ENCODE measurements at places on chromosomes 2 and 18.
A peak's percentile ranks its signal among the peaks of the same experiment; 100 is the strongest.

- DNase-seq, result no peak
Observed at GRCh38 chr18:36522509-36522908, 225.0 kb downstream of the FHOD3 start.

GRCh38 chr2:131431336-131431735, 44.6 kb upstream of the TUBA3D start:
- DNase-seq, result no peak

DNA sequence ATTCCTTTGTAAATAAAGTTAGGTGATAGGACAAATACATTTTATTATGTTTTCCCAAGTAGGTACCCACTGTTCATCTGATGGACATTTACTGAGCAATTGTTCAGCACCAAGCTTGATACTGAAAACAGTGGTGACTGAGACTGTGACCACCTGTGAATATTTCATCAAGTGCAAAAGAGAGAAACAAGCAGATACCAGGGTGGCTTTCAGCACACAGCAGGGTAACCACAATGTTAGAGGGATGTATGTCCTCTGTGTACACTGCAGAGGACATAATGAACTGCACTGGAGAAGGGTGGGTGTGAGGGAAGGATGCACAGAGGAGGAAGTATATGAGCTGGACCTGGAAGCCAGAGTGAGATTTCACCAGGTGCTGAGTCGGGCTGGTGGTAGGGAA, 411.8 kb downstream of the RAD51AP2 start:
- DNase-seq, result no peak

GRCh38 chr2:67057901-67058703, 339.0 kb upstream of the ETAA1 start:
- no peak for DNase-seq

DNA sequence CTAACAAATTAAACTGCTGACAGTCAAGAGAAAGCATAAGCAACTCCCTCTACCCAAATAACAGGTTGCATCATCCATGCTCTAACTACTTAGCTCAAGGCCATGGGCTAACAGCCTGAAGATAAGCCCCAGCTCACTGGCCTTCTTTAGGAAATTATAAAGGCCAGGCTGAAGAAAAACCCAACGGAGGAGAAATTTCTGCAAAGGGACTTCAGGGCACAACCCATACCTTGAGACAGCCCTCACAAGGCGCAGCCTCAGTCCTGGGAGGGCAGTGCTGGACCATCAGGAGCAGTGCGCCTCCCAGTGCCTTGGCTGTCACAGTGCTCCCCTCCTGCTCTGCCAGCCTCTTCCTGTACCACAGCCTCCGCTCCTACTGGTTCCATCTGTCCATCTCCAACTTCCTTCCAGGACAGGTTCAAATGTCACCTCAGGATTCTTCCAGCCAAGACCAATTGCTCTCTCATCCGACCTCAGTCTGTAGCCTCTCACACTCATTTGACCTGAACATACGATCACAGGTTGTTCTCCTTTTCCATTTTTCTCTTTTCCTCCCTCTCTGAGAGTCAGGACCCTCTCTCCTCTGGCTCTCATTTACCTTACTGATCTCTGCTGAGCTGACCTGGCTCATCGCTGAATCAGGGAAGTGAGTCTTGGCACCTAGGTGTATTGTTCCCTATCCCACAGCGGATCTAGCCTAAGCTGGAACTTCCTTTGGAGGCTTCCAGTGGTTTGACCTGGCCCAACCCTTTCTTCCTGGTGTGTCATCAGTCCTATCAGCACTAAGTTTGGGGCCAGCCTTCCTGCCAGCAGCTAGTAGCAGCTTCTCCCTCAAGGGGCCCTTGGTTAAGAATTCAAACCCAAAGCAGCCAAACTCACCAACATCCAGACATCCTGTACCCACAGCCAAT, 1.9 kb downstream of the MCFD2 start:
- no peak for DNase-seq

DNA sequence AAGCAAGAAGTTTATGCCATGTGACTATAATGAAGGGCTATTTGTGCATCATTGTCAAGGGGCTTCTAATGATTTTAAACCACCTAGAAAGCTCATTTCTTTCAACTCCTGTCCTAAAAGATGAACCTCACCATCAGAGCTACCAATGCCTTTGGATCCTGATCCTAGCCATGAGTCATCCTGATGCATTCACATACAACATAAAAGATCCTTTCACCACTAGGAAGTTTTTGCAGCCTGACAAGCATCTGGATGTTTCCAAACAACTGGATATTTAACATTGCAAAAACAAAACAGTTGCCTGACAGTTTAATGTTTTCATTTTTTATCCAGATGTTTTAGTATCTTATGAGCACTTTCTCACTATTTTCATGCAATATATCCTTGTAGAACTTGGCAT, 425.3 kb downstream of the MBD2 start:
- DNase-seq, result no peak

GRCh38 chr18:32891130-32891529, 118.3 kb upstream of the KLHL14 start:
- no peak for DNase-seq

GRCh38 chr2:62266433-62267038, 70.6 kb downstream of the B3GNT2 start:
- no peak for DNase-seq

DNA sequence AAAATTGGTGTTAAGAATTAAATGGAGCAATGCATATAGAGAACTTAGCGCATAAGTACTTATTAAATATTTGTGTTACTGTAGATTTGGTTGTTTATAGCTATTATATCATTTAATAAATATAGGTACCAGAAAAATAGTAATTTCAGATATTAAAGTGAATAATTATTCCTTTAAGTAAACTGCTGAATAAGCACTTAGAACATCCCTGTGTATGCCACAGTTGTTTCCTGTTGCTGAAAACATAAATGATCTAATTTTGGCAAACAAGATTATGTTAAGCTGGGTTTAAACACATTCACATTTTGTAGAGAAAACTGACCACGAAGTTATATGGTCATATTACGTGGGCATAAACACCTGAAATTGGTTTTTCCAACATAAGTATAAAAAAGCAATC, 388.0 kb upstream of the ZNF804A start:
- no peak for DNase-seq

DNA sequence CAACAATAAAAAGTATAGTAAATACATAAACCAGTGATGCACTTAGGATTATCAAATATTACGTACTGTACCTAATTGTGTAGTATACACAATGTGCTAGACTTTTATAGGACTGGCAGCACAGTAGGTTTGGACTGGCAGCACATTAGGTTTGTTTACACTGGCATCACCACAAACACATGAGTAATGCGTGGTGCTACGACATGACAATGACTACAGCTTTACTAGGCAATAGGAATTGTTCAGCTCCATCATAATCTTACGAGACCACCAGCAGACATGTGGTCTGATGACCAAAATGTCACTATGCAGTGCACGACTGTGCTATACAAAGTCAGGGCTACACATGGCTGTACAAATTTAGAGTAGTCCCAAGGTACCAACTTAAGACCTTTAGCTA, 2.3 kb downstream of the MBOAT2 start:
- DNase-seq, result no peak

GRCh38 chr18:53686965-53687364, 537.5 kb downstream of the MBD2 start:
- no peak for DNase-seq

GRCh38 chr2:136025057-136025973, 39.9 kb upstream of the DARS1 start:
- no peak for DNase-seq

- DNase-seq, result no peak
Observed at GRCh38 chr18:58505181-58505580, 123.7 kb downstream of the ALPK2 start.

GRCh38 chr2:55885127-55885943, 38.2 kb downstream of the EFEMP1 start:
- no peak for DNase-seq

DNA sequence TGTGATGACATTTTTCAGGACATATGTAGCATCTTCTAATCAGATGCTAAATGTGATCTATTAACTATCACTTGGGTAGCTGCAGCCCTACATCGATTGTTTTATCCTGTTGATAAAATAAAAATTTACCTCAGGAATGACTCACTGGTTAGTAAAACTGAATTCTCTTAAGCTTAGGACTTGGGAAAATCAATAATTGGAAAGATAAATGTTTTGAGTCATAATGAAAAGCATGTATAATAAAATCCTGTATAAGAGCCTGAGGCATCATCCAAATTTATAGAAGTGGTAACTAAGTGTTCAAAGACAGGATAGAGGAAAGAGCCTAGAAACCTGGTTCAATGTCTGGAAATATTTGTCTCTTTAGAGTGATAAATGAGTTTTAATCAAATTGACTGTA, 168.1 kb upstream of the VWC2L start:
- no peak for DNase-seq

- DNase-seq, result no peak
Observed at GRCh38 chr18:33660696-33661310, 82.8 kb downstream of the ASXL3 start.

GRCh38 chr18:50284255-50284885, 3.0 kb upstream of the MBD1 start:
- DNase-seq, result no peak

GRCh38 chr2:100242891-100243619, 79.2 kb downstream of the LONRF2 start:
- DNase-seq, result no peak

GRCh38 chr2:86352727-86353221, 15.3 kb upstream of the REEP1 start:
- no peak for DNase-seq

GRCh38 chr2:125961739-125962138, 694.2 kb upstream of the GYPC start:
- DNase-seq, result no peak

DNA sequence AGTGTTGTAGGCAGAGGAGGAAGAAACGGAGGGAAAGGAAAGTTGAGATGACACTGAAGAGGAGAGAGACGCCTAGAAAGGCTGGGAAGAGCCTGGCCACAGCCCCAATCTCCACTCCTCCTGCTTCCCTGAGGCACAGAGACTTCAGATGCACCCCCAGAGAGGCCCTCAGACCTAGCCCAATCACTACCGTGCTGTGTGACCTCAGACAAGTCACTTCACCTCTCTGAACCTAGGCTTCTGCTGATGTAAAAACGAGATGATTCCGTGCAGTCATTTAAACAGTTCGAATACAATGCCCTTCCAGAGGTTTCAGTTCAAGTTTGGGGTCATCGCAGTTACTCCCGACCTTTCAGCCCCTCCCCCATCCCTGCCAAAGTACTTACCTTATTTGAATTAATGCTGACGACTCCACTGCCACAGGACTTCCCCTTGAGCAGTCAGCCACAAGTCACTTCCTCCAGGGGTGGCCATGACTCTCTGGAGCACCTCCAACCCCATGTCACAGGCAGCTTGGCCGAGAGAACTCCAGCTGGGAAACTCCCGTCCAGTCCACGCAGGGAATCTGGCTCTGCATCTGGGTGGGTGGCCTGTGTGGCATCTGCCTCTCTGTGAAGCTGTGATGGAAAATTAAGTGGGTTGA, 105.2 kb upstream of the ID2 start:
- DNase-seq, result no peak

DNA sequence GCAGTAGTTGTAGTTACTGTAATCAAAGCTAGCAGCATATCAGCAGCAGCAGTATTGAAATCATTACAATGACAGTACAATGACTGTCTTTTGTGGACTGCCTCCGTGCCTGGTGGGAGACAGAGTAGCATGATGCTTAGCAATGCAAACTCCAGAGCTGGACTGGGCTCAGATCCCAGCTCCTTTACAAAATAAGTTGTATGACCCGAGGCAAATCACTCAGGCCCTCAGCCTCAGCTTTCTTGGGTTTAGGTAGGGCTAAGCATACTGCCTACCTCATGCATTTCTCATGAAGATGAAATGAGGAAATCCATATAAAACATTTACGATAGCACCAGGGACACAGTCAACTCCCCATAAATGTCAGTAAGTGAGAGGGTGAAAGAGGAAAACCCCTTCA, 170.7 kb downstream of the TTC32 start:
- DNase-seq, result no peak

DNA sequence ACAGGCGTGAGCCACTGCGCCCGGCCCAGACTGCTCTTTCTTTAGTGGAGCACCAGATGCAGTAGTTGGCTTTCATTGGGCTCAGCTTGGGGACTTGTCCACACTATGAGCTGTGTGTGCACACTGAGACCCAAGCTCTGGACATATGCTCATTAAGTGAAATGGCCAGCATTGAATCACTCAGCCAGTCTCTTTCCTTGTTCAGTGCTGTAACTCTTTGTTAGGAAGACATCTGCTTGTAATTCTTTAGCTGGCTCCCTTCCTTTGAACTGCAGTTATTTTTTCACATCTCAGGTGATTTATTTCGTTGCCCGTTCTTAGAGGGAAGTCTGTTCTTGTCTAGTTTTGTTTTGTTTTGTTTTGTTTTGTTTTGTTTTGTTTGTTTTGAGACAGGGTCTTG, 70.5 kb downstream of the CAB39 start:
- DNase-seq, result no peak

DNA sequence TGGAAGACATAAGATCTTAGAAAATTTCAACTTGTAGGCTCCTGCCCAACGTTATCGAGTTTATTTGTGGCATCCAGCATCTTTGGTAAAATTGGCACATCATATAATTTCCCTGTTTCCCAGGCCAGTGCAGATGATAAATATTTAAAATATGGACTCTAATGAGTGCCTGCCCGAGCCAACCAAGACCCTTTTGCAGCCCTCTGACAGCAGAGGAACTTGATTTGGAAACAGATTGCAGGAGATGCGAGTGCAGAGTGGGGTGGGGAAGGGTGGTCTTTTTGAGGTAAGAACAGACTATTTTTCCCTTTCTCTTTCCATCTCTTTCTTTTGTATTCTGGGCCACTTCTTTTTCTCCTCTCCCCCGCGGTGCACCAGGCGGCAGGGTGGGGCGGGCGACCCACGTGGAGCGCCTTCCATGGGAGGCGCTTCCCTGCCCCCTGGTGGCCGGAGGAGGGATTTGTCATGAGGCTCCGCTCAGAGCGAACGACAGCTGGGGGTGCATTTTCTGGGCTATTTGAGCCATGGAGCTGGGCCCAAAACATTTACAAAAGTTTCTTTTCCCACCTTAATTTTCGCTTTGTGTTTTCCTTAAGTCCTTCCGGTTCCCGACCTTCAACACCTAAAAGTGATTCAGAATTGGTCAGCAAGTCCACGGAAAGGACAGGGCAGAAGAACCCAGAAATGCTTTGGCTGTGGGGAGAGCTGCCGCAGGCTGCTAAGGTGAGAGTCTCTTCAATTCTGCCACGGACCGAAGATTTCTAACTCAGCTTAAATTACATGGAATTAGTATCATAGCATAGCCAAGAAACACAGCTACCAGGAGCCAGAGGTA, 32.7 kb downstream of the LPIN1 start:
- peak; percentile 77 for DNase-seq

- DNase-seq, result no peak
Observed at GRCh38 chr2:154161286-154161685, 289.6 kb downstream of the GALNT13 start.

- DNase-seq, result no peak
Observed at GRCh38 chr2:145751155-145751554, 1231.2 kb upstream of the ZEB2 start.

DNA sequence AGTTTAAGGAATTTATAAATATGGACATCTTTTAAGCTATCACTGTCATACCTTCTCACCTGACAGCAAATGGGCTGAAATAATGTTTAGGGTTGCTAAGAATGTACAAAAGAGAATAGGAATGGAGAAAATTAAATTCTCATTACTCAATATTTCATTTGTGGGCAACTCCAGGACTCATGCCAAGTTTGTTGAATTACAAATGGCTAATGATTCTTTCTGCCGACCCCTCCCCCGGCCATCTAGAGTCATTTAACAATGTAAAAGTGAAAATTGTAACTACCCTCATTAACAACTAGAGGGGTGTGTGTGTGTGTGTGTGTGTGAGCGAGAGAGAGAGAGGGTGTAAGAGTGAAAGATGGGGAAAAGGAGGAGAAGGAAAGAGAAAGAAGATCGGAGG, 708.5 kb upstream of the FAM98A start:
- no peak for DNase-seq

Data from stimulated activated CD8-positive, alpha-beta memory T cell treated with anti-CD3 and anti-CD28 coated beads, Interleukin-2, amount 100 ng/mL, for 1 hour (primary cell).